Glutamatergic neuron (in vitro differentiated cells): ENCODE measurements at places on chromosomes 4 and X. TPM values are rescaled to one million over a fixed set of nuclear protein-coding genes. Genes with fewer than 3 reads are reported as not detected.

DNA sequence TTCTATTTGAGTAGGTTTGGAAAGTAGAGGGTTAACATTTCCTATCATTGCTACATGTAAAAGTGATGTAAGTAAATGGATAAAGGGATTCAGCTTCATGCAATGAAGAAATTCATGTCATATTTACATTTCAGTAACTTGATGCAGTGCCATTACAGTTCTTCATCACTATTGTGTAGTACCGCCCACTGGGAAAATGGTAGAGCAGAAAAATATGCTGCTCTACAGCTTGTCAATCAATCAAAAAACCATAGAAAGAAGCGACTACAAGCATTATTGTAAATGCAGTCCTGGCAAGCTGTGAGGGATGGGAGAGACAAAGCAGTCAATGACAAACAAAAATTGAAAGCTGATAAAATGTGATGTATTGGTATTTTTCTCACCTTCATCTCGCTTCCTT is 1597.9 kb downstream of the RPA4 start:
- DNase-seq = no peak
- H3K4me1 ChIP-seq = no peaks in the 10 kb centered on the region
- H3K27ac ChIP-seq = no peak overlapping the region
- no peak overlapping the region for H3K4me3 ChIP-seq
- H3K27me3 ChIP-seq = no peaks in the 10 kb centered on the region
- no peaks in the 10 kb centered on the region for H3K36me3 ChIP-seq

GRCh38 chr4:2733001-2733843 is 22.9 kb downstream of the TNIP2 start:
- H3K4me3 ChIP-seq = no peak overlapping the region
- peaks cover 6% of the 10 kb centered on the region for H3K27me3 ChIP-seq
- peaks cover 2% of the 10 kb centered on the region for H3K4me1 ChIP-seq
- peak overlapping the region; percentile 62 for H3K27ac ChIP-seq

GRCh38 chr4:44425614-44426208 is 22.9 kb downstream of the KCTD8 start:
- no peak overlapping the region for H3K27ac ChIP-seq
- H3K27me3 ChIP-seq = no peaks in the 10 kb centered on the region
- peak; percentile 69 for DNase-seq
- H3K4me3 ChIP-seq = no peak overlapping the region
- H3K36me3 ChIP-seq = no peaks in the 10 kb centered on the region

DNA sequence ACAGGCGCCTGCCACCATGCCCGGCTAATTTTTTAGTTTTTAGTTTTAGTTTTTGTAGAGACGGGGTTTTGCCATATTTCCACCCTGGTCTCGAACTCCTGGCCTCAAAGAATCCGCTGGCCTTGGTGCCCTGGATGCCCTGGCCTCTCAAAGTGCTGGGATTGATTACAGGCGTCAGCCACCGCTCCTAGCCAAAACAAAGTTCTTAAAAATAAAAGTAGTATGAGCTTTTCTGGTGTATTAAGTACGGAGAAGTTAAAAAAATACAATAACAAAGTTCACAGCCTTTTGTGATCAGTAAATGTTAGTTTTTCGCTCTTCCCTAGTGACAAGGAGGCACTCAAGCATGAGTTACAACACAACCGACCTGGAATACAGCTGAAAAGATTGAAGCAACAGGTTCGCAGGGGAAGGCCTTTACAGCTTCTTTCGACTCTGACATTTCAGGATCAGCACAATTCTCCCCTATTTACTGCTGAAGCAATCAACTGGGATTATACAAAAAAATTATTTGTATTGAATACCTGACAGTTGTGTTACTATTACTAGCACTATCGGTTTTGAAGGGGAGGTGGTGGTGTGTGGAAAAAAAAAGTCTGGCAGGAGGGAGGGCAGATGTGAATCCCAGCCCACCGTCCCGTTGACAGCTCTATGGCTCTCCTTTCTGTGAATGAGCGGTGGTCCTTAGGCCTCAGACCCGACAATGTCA is 893 bp upstream of the METAP1 start:
- H3K27me3 ChIP-seq = no peaks in the 10 kb centered on the region
- H3K36me3 ChIP-seq = no peaks in the 10 kb centered on the region
- peak overlapping the region; percentile 84 for H3K27ac ChIP-seq
- no peak for DNase-seq

The COX7B2 gene
- not detected for total RNA-seq
